ENCODE measurements at places on chromosomes 7 and 10.

GRCh38 chr7:80640846-80641245, 2.4 kb downstream of the CD36 start:
- peak; percentile 66 for DNase-seq

GRCh38 chr7:25358926-25359325, 130.6 kb upstream of the NPVF start:
- no peak for DNase-seq

- no peak for DNase-seq
Observed at GRCh38 chr10:86951184-86951761, 6.1 kb downstream of the MMRN2 start.

- no peak for DNase-seq
Observed at GRCh38 chr10:91103384-91104192, 116.9 kb upstream of the PCGF5 start.

DNA sequence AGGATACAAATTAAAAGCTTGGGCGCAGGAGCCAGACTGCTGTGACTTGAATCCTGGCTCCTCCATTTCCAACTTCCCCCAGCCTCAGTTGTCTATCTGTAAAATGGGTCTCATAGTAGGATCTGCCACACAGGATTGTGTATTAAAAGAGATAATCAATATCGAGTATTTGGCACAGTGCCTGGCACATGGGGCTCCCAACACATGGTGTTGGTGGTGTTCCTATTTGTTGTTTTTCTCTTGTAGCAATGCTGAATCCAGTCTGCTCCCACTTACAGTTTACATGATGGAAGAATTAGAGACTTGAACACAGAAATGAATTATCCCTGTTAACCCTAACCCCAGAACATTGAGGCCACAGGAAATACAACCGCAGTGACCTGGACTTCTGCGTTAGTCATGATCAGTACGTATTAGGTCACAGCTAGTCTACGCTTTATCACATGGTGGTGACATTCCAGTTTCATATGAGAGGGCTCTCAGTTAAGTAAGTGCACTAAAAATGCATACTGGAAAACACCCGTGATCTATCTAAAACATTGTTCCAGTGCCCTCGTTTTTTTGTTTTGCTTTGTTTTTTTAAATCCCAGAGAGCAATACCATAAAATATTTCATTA, 169.5 kb upstream of the KLF14 start:
- DNase-seq: peak; percentile 72

DNA sequence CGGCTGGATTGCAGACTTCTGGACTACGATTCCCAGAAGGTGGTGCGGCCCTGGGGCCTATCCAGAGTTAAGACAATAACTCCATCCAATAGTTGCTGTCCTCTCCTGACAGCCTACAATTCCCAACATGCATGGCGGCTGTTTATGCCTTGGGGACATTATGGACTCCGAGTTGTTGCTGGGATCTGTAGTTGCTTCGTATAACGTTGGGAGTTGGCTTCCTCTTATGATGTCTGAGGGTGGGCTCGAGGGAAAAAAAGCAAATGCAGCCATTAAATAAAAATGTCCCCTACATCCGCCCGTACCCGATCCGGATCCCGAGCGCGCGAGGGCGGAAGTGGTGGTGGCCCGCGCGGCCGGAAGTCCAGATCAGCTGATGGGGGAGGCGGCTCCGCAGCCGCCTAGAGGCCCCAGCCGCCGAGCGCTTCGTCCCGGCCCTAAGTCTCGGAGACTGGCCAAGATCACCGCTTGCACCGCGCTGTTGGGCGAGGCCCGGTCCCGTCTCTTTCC, at the start of gene ZSWIM8:
Gene ZSWIM8, plus strand, starts transcription at position 396 of the 510 bp plus-strand sequence. CDS start 273 bp downstream, outside the sequence.
- peak; percentile 100 for DNase-seq

GRCh38 chr7:150476285-150476684, 25.9 kb downstream of the GIMAP8 start:
- DNase-seq: no peak

DNA sequence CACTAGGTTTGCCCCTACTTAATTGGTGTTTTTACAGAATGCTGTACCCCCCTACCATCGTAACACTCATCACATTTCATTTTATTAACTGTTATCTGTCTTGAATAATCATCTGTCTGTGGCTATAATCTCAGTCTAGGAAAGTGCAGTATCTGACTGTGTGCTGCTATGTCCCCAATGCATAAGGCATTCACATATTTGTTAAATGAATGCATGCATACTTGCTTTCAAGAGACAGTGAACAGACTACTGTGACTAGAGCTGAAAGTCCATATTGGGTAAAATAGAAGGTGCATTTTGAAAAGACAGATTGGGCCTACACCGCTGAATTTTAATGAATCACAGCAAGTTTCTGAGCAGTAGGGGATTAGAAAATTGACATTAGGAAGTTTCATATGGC, 112.3 kb downstream of the ARHGAP12 start:
- DNase-seq: no peak

DNA sequence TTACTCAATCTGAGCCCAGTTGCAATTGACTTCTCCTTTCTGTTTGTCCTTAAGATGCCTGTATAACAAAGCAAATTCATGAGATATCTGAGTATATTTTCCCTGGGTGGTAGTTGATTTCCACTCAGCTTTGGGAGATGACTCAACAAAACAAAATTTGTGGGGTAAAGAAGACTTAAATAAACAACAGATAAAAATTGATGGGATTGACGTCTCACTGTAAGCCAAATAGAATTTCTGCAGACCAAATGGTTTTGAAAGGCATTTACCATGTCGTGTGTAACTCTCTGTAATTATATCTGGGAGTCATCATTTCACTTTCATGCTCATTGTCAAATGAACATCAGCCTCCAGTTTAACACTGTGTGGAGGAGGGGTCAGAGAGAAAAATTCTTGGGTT, 255.4 kb upstream of the MYO3A start:
- no peak for DNase-seq

Data from PC-3 (cell line).